D341Med (cell line): ENCODE measurements at places on chromosomes 7 and 10.

DNA sequence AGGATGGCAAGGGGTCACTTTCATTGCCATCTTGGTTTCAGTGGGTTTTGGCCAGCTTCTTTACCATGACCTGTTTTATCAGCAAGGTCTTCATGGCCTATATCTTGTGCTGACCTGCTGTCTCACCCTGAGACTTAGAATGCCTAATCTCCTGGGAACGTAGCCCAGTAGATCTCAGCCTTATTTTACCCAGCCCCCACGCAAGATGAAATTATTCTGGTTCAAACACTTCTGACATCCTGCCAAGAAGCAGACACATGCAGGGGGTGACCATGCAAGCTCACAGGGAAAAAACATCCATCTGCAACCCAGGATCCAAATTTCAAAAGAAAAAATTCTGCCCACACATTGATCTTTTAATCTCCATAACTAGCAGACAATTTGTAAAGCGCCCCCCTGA, 88.4 kb upstream of the EEPD1 start:
- DNase-seq = no peak

DNA sequence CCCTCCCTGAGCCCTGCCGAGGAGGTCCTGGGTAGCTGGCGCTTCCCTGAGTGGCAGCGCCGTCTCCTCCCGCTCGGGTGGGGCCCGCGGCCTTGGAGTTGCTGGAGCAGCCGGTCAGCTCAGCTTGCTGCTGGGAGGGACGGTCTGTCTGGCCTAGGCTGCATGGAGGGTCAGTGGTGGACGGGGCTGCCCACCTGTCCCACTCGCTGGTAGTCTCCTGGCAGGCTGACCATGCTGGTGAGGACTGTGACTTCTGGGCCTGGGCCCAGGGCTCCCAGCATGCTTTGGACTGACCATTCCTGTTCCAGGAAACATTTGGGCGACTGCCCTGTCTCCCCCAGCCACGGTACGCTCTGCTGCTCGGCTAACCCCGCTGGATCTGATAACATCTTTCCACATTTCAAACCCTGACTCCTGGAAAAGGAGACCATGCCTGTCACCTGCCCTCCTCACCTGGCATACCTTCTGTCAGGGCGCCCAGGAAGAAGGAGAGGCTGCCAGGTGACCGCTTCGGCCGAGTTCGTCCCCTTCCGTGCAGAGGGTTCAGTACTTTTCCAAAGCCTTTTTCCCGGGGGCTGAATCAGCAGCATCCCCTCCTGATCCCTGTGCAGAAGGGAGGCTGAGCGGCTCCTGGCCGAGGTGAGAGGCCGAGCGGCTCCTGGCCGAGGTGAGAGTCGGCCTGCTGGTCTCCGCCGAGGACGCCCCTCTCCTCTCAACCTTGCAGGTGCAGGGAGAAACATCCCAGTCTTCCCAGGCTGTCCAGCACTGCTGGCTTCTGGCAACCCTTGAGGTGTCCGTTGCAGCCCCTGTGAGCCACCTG, 43.4 kb downstream of the FAM20C start:
- no peak for DNase-seq

- no peak for DNase-seq
These were observed 12.0 kb upstream of the HERC4 start for GRCh38 chr10:68086910-68087684.

DNA sequence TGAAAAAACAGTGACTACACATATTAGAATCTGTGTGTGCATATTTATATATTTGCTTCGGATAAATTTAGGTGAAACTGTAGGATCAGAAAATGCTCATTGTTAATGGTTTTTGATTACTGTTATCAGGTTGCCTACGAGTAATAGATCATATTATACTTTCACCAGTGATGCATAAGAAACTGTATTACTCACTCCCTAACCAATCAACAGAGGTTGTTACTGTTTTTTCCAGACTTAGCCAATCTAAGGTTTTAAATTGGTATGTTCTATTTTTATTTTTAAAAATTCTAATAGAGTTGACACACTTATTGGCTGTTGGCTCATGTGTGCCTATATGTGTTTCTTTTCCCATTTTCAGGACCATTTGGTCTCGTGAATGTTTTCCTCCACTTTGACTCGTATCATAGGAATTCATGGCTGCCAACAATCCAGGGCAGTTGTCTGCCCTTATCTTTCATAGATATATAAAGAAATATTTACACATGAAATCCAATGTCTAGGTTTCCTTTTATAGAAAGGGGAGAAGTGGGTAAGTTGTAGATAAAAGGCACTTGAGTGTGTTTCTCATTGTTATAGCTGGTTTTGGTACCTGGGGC, 59.2 kb downstream of the ANLN start:
- no peak for DNase-seq

DNA sequence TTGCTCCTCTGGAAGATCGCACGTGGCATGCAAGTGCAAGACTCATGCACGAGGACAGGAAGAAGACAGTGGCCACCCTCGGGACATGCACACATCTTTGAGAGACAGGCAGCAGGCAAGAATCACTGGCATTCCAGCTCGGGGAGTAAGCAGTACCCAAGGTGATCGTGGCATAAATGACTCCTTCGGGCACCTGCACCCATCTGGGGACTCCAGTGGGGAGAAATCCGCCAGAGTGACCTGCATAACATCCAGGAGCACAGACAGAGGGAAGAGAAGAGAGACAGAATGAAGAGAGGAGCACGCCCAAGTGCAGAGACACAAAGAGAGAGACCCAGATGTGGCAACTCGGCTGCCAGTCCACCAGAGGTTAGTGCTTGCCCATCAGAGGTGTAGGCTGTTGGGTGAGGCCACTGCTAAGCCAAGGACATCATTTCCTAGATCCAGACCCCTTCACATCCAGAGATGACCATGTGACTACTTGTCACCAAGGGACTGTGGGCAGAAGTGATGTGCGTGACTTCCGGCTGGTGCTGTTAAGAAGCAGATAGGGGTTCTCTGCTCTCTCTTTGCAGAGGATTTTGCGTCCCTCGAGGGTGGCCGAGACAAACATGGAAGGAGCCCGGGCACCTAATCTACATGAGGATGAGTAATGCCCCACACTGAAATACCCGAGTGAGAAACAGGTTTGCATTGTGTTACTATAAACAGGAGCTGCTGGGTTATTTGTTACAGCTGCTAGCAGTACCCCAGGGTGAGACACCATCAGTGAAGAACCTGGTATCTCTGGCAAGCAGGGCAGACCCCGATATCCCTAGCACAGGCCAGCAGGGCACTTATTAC, 80.6 kb downstream of the VWA2 start:
- no peak for DNase-seq

DNA sequence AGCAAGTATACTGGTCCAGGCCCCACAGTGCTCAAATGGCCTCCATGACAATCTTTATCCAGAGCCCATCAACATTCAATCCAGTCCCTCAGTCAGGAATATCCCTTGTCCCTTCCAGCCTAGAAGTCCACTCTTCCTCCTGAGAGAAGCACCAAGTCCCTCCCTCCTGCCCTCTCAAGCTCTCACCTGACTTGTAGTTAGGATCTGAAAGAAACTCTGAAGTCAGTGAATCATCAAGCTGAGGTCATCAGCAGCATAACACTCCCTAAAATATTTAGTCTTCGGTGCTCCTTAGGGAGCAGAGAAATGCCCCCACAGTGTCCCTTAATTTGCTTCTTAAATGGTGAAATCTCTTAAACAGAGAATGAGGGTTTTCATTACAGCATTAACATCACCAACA, 31.0 kb downstream of the GRM8 start:
- no peak for DNase-seq
